ENCODE measurements at places on chromosomes 16 and 17. TPM values are rescaled to one million over a fixed set of nuclear protein-coding genes. Genes with fewer than 3 reads are reported as not detected.

The OR4D1 gene
- total RNA-seq = not detected

The KRTAP4-9 gene
- not detected for total RNA-seq

The CES4A gene
- 15.6 TPM for total RNA-seq

The C17orf78 gene
- not detected for total RNA-seq

DNA sequence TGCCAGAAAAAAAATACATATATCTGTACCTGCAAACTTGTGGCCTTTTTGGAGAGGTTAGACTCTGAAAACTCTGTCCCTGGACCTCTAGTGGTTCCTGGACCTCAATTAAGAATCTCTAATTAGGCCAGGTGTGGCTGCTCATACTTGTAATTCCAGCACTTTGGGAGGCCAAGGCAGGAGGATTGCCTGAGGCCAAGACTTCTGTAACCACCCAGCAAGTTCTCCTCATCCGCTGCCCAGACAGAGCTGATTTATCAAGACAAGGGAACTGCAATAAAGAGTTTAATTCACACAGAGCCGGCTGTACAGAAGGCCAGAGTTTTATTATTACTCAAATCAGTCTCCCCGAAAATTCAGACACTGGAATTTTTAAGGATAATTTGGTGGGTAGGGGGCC lies 4.2 kb downstream of the ASPA start:
- no peak for DNase-seq

The EME1 gene
- total RNA-seq = 0.18 TPM

- DNase-seq = no peak
Observed at GRCh38 chr16:82302042-82302727, 132.2 kb upstream of the MPHOSPH6 start.

GRCh38 chr17:69093279-69093789 lies 32.6 kb upstream of the ABCA9 start:
- no peak for DNase-seq

GRCh38 chr16:11576427-11577289 lies 10.1 kb downstream of the LITAF start:
- DNase-seq = no peak

GRCh38 chr17:72087876-72088275 lies 32.9 kb upstream of the SOX9 start:
- no peak for DNase-seq

The CRHR1 gene
- total RNA-seq = 0.27 TPM

The ABCA9 gene
- 3.9 TPM for total RNA-seq

GRCh38 chr16:86863609-86864008 lies 285.3 kb downstream of the FOXL1 start:
- no peak for DNase-seq

The KRTAP9-2 gene
- not detected for total RNA-seq

DNA sequence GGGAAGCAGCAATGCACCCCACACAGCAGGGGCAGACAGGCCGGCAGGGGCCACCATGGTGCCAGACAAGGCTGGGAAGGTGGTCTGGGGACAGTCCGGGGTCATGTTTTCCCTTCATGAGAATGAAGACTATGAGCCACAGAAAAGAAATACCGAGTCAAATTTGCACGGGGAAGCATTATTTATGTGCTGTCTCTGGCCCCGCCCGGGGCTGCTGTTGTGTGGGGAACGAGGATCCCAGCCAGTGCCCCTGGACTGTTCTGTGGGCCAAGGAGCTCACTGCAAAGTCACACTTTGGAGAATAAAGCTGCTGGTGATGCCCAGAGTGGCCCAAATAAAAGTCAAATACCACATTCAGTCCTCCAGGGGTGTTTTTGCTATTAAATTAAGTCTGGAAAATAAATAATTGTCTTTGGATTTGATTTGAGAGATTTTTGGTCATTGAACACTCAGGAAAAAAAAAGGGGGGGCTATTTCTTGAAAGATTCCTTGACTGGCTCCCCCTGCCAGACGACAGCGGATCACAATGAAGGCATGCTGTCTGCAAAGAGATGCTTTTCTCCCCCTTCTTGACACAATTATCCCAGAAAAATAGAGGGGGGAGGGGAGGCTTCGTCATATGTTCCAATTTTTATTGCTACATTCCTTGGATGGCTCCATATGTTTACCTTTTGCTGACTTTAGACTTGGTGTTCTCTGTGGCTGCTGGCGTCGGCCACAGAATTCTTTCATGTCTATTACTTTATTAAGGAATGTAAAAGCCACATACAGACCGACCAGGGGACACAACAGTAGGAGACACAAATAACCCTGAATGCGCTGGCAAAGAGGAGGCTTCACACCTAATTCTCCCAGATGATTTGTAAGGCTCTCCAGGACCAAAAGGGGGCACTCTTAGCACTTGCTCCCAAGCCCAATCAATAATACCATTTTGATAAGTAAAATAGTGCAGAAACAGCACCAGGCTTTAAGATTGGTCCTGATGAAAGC lies 27.1 kb upstream of the ANKFN1 start:
- DNase-seq = peak; percentile 53

The MT1B gene
- not detected for total RNA-seq

DNA sequence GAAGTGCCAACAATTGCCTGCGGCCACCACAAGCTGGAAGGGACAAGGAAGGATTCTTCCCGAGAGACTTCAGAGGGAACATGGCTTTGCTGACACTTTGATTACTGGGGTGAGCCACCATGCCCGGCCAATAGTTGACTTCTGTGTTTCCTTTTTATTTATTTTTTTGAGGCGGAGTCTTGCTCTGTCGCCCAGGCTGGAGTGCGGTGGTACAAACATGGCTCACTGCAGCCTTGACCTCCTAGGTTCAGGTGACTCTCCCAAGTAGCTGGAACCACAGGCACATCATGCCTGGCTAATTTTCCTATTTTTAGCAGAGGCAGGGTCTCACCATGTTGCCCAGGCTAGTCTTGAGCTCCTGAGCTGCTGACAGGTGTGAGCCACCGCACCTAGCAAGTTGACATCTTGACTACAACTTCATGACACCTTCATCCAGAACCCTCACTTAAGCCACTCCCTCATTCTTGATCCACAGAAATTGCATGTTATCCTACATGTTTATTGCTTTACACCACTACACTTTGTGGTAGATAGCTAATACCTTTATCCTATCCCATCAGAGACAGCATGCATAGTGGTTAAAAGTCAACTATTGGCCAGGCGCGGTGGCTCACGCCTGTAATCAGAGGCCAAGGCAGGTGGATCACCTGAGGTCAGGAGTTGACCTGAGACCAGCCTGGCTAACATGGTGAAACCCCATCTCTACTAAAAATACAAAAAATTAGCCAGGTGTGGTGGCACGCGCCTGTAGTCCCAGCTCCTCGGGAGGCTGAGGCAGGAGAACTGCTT lies 16.1 kb upstream of the GPRC5C start:
- DNase-seq = no peak

The CD300A gene
- 1.6 TPM for total RNA-seq

DNA sequence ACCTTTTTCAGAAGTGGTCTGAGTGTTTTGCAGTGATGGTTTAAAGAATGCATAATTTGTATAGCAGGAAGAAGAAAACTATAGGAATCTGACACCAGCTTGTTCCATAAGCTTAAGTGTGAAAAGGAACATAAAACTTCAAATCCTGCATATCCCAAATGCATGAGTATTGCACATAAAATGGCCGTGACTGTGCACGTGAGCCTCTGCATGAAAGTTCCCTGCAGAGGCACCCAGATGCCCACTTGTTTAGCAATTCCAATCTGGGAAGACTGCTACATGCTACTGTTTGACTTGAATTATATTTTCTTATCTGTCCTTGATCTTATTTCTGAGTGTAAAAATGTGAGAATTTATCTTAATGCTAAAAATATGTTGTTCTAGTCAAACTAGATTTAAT lies 21.5 kb downstream of the MARCHF10 start:
- DNase-seq = no peak

The KRTAP4-5 gene
- total RNA-seq = not detected

The USP6 gene
- not detected for total RNA-seq

DNA sequence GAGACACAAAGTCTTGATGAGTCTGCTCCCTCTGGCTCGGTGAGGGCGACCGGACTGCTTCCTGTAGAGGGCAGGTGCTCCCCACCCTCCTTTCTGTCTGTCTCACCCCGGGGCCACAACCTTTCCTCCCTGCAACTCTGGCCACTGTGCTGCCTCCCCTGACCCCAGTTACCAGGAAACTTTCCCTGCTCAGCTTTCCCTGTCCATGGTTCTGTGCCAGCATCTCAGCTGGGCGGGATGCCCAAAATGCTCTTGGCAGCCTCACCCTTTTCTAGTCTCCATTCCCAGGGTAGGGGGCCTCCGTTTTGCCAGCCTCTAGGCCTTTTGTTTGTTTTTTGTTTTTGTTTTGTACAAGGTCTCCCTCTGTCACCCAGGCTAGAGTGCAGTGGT lies 1.4 kb downstream of the PLD2 start:
- DNase-seq = peak; percentile 74

The CLDN7 gene
- 5.7 TPM for total RNA-seq

DNA sequence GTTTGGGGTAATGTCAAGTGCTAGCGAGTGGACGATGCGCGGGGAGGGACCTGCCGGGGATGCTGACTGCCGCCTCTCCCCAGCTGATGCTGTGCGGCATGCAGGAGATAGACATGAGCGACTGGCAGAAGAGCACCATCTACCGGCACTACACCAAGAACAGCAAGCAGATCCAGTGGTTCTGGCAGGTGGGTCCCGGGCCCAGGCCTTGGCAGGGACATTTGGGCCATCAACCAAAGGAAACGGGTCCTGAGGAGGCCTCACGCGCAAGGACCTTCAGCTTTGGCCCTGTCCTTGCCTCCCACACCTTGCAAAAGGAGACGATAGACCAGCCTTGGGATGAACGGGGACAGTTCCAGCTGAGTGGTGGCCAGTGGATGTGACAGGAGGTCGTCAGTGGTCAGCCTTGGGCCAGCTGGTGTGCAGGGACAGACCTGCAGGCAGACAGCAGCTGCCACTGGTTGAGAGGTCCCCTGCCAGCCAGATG lies 13.6 kb upstream of the CLEC18A start:
- no peak for DNase-seq

GRCh38 chr16:51851111-51851510 lies 695.8 kb downstream of the TOX3 start:
- DNase-seq = no peak

The STAT5A gene
- total RNA-seq = 78.6 TPM

- no peak for DNase-seq
Observed at GRCh38 chr16:67460168-67460567, 20.8 kb downstream of the ATP6V0D1 start.

GRCh38 chr17:42682722-42683403 lies 532 bp downstream of the CNTNAP1 start:
- peak; percentile 54 for DNase-seq

The PFN1 gene
- total RNA-seq = 471 TPM

- peak; percentile 78 for DNase-seq
Observed at GRCh38 chr16:66905633-66906539, 12.8 kb downstream of the CDH16 start.

DNA sequence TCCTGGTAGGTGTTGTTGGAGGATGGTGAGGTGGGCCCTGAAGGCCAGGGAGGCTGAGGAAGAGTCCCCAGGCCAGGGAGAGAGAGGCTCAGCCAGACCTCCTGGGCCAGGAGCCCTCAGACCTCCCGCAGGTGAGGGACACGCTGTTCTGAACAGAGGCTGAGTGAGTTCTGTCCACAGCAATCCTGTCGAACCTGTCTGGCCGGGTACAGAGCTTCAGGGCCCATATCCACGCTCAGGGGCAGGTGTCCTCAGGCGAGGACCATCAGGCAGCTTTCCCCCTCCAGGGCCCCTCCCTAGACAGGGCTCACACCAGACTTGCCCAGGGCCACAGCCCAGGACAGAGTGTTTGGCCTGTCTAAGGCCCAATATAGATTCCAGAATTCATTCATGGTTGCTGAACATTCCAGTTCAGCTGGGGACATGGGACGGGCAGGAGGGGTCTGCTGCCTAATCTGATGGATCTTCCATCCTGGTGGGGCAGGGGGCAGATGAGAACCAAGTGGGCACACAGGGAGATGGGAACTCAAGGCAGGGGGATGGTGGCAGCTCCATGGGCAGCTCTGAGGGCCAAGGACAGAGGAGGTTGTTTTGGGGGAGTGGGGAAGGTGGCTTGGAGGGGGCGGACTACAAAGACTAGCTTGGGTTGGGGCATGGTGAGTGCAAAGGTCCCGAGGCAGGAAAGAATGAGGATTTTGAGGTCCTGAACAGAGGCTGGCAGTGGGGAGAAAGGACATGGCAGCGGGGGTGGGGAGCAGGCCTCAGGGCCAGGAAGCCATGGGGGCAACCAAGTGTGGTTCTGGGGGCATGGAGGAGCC lies 23.4 kb upstream of the MPRIP start:
- no peak for DNase-seq

DNA sequence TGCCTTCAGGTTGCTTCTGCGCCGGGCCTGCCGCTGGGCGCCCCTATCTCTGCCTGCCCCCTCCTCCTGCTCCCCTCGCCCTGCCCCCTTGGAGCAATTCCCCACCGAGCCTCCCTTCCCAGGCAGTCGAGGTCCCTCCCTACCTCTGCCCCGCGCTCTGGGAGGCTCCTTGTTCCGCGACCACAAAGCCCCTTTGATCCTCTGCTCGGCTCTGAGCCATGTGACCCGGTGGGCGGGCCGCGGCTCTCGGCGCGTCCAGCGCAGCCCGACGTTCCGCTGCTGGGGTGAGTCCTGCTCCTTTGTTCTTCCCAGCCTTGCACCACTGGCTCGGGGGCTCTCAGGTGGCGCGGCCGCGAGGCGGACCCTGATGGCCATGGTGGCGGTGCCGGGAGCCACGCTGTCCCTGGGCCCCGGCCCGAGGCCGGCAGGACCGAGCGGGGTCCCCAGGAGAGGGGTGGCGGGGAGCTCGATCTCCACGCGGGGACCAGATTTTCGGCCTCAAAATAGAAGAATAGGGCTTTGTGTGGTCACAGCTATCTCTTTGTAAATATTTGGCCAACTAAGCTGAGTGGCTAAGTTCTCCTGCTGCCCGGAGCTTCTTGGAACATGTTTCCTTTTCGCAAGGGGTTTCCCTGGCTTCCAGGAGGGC lies 310.6 kb downstream of the SEC14L1 start:
- no peak for DNase-seq

DNA sequence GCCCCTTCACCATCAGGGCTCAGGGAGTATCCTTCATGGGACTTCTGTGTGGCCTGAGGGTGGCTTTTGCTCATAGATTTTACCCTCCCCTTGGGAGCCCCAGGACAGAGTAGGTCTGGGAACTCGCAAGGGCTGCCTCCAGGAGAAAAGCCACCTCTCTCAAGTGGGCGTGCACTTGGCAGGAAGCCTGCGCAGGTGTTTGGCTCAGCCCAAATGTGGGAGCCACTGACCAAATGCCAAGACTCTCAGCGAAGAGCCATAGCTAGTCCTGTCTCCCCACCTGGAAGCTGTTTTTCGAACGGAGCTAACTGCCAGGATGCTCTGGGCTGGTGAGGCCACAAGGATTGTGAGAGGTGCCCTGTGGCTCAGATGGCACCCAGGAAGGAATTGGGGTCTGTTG lies 2.0 kb upstream of the HSD17B2 start:
- no peak for DNase-seq

GRCh38 chr16:68943961-68944360 lies 100.6 kb downstream of the TANGO6 start:
- no peak for DNase-seq

- DNase-seq = peak; percentile 69
Observed at GRCh38 chr16:81443688-81444447, 740 bp upstream of the CMIP start.

- no peak for DNase-seq
Observed at GRCh38 chr17:14672830-14673229, 371.9 kb downstream of the HS3ST3B1 start.

The TMC8 gene
- total RNA-seq = 6.2 TPM

Data from adrenal gland (tissue), 19 donors.